ENCODE measurements at places on chromosomes 5 and 9.
A peak's percentile ranks its signal among the peaks of the same experiment; 100 is the strongest.

DNA sequence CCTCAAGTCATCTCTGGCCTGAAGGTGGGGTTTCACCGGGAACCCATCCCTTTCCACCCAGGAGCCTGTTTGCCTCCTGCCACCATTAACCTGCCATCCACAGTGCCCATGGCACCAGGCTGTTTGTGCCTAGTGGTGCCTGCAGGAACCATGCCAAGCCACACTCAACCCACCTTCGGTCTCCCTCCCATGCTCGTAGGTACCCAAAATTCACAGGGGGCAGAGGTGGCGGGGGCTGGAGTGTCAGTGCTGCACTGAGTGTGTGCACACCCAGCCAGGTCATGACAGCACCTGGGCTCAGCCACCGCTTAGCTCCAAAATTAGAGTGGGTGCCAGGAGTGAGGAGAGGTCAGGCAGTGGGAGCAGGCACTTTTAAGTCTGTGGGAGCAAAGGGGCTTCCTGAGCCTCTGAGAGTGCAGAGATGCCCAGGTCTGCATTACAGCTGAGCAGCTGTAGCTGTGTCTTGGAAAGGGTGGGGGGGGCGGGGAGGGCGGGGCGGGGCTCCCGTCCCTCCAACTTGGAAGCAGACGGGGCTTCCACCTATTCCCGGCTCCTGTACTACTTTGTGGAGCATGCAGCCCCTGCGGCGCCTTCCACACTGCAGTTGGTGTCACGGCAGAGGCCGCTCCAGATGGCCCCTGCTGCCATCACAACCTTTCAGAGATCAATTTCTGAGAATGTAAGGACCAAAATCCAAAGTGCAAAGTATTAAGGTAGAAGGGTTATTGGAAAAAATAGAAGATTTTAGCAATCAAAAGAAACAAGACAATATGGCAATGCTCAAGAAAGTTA lies 2396.8 kb upstream of the C9orf72 start:
- DNase-seq = no peak

- peak; percentile 40 for DNase-seq
These were observed 14.0 kb downstream of the PRKAA1 start for GRCh38 chr5:40784027-40784653.

GRCh38 chr9:18554244-18554643 lies 80.3 kb downstream of the ADAMTSL1 start:
- no peak for DNase-seq

DNA sequence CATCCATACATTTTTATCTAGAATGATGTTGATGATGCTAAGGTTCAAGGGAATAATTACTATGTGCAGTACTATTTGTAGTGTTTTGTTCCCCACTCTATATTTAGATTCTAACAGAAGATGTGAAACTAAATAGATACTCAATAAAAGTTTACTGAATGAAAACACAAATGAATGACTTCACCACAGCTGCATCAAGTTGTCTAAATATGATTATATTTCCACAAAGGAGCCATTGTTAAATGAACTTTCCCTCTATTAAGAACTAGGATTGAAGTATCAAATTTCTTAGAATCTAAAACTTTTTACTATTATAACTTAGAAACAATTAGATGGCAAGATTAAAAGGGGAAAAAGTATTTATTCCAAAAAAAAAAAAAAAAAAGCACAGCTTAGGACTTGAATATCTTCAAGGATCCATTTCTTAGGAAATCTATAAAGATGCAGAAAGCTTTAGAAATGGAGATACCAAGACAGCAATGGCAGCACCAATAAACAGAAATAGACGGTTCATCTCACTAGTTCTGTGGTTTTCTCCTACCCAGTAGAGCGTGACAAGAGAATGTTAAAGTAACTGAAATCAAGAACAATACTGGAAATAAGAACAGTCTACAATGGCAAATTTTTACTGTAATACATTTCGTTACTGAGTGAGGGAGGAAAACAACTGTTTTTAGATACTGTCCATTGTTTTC lies 347.6 kb downstream of the EBF1 start:
- no peak for DNase-seq

GRCh38 chr9:79165020-79165780 lies 406.6 kb upstream of the TLE4 start:
- DNase-seq = no peak
